ENCODE measurements at places on chromosomes 6 and 20. TPM values are rescaled to one million over a fixed set of nuclear protein-coding genes. Genes with fewer than 3 reads are reported as not detected.
A peak's percentile ranks its signal among the peaks of the same experiment; 100 is the strongest.

The SLC22A7 gene
- total RNA-seq: not detected

The DEFB132 gene
- total RNA-seq: not detected

The SULF2 gene
- total RNA-seq: 177 TPM

The BPIFA1 gene
- total RNA-seq: not detected

The KHDC1 gene
- 1.0 TPM for total RNA-seq

The F13A1 gene
- 56.8 TPM for total RNA-seq

The TAGAP gene
- total RNA-seq: 2.2 TPM

The RSPO3 gene
- total RNA-seq: 6.2 TPM

The TCF21 gene
- total RNA-seq: 2.3 TPM

The ABRACL gene
- 110 TPM for total RNA-seq

- DNase-seq: no peak
Measured at GRCh38 chr6:3119040-3119723, 671 bp downstream of the BPHL start.

DNA sequence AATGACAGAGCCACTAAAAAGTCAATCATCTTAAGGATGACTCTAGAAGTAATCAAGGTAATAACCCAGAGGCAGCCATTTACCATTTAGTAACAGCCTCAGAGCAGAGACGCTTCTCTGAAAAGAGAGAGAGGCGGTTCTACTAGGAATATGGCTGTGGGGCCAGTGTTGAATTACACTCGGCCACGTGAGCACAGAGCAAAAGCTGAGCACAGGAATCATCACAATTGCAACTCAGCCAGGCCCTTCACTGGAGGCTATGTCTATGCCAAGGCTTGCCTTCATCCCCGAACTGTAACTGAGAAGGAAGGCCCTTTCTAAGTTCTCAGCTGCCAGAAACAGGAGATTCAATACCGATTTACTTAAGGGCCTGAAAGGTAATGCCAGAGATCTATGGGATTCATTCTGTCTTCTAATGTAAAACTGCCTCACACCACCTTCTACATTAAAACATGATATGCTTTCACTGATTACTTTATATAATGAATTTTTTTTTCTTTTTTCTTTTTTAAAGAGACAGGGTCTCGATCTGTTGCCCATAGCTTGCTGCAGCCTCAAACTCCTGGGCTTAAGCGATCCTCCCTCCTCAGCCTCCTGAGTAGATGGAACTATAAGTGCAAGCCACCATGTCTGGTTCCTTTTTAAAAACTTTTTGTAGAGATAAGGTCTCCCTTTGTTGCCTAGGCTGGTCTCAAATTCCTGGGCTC is 67.6 kb downstream of the NUDT3 start:
- DNase-seq: no peak

GRCh38 chr6:138383776-138384175 is 6.1 kb downstream of the SMIM28 start:
- DNase-seq: no peak

- DNase-seq: no peak
Measured at GRCh38 chr6:68013780-68014515, 621.1 kb upstream of the ADGRB3 start.

DNA sequence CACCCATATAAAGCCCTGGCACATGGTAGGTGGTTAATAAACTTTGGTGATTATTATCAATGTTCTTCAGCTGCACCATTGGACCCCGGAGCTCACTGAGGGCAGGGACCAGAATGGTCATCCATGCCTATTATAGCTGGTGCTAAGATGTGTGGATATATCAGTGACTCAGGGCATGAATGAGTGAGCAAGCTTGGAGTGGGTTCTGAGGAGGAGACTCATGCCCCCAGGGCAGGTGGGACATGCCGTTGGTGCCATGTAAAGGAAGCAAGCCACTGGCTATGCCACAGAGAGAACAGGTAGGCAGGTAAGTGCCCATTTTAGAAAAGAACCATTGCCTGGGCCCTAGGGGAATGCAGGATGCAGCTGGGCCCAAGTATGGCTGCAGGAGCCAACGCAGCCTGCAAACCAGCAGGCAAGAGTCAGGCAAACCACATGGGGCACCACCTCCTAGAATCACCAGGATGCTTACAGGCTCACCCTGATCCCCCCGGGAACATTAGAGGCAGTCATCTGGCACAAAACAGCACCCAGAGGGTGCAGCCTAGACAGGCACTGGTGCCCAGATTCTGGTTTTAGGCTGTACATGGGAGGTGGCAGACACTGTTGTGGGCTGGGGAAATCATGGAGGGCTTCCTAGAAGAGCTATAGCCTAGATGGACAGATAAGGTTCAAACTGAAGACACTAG is 23.5 kb downstream of the PLAGL2 start:
- DNase-seq: no peak

DNA sequence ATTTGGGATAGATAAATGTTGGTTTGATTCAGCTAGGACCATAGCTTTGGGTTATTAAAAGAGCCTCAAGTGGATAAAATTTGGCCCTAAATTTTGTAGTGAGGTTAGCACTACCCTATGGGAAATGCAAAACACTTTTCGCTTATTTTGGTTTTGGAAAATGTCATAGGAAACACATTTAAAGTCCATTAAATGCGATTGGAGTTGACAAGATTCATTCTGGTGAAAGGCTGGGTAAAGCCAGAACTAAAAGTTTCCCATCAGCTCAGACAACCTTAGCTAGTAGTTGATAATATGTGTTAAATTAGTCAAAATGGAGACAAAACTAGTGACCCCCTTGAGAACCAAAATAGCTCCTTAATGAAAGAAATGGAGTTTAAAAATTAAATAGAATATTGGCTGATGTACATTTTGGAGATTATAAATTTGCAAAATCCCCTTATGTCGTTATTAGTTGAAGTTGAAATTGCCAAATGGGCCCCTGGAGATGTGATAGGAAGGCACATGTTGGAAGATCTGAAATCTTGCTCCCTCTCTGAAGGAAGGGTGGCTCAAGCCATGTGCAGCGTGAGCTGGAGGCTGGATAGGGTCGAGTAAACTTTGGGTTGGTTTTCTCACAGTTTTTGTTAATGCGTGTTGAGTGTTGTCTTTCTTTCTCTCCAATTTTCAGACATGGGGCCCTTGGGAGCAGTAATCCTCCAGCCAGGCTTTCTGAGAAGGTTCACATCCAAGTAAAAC is 72.8 kb downstream of the CD83 start:
- no peak for DNase-seq

- DNase-seq: no peak
Measured at GRCh38 chr6:133757335-133757734, 131.6 kb upstream of the TCF21 start.

GRCh38 chr6:11814819-11815218 is 36.2 kb upstream of the ADTRP start:
- no peak for DNase-seq

- no peak for DNase-seq
Measured at GRCh38 chr20:20393207-20394120, 25.6 kb downstream of the INSM1 start.

DNA sequence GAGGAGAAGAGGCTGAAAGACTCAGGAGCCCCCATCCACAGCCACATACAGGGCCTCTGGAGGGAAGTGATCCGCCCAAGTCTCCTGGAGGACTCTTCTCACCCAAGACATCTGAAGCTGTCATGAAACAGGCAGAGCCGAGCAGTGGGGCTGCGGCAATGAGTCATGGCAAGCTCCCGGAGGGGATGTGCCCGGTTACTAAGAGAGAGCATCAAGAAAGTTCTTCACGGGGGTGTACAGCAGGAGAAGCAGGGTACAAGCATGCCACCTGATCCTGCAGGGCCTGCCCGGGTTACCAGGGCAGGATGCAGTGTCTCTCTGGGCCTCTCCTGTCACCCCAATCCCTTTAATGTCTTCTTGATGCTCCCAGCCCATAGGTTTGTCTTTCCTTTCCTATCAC is 21.1 kb downstream of the TRIM26 start:
- no peak for DNase-seq

- no peak for DNase-seq
Measured at GRCh38 chr6:142740449-142740848, 204.5 kb downstream of the HIVEP2 start.

GRCh38 chr6:115908906-115909559 is 151.7 kb downstream of the FRK start:
- no peak for DNase-seq

- no peak for DNase-seq
Measured at GRCh38 chr6:53796791-53797190, 2.0 kb downstream of the LRRC1 start.

GRCh38 chr6:56724455-56724854 is 81.8 kb upstream of the DST start:
- no peak for DNase-seq

GRCh38 chr6:160971171-160971570 is 20.4 kb upstream of the MAP3K4 start:
- DNase-seq: no peak

GRCh38 chr20:36854348-36855240 is 21.3 kb upstream of the TLDC2 start:
- DNase-seq: peak; percentile 62

DNA sequence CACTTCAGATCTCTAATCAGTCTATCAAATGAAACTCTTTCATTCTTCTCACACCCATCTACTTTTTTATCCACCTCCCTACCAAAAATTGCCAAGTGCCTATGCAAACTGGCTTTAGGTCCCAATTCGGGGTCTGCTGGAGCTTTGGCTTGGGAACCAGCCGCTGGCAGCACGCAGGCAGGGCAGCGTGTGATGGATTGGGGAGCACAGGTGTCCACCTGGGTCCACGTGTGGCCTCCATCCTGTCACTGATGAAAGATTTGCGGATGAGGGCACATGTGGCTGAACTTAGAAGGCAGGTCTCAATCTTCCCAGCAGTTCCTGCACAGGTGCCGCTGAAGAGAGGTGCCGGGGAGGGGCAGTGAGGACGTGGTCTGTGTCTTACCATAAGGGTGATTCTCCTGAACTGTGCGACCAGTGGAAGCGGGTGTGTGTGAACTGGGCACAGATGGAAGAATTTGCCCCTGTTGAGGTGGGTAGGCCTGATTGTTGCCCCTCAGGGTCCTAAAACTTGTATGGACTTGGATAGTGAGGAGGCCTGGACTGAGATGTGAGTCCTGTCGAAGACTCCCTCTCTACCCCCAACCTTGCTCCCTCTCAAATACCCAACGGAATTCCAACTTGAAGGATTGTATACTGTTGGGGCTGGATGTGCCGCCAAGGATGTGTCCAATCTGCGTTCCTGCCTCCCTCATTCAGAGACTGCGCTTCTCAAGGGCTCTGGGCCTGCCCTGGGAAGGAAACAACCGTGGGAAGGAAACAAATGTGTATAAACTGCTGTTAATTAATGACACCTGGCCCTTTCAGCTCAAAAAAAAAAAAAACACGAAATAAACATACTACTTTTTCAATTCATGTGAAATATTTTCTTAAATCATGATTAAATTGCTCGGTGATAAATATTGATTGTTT is 18.4 kb upstream of the RAET1L start:
- DNase-seq: no peak

DNA sequence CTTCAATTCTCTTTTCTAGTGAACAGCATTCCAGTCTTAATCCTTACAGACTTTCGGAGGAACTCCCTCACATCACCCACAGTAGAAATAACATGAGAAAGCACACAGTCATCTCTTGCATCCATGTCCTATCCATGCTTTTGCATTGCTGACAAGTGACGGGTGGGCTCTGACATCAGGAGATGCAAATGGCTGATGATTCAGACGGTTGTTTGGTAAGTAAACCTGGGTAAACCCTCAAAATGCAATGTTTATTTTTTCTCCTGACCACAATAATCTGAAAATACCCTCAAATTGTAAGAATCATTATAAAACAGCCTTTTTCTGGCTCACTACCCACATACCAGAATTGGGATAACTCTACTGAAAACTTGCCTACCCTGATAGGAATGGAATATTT is 792.0 kb downstream of the MAFB start:
- DNase-seq: no peak

- DNase-seq: no peak
Measured at GRCh38 chr20:2402271-2402980, 21.7 kb downstream of the TGM6 start.

DNA sequence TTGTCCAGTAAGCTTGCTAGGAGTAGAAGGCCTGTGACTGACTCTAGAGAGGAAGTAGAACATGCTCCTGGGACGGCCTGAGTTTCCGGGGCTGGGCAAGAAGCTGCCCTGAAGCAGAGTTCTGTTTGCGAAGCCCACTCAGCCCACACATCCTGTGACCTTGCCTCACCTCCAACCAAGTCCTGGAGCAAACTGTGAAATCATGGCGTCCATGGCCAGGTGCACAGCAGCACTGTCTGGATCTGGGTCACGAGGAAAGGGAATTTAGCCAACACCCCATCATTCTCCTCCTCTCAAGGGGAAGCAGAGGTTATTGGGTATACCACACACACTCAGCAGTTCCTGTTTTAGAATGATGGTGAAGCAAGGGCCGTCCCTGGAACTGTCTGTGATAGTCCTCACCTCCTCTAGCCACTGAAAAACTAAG is 87.5 kb downstream of the CRYBG1 start:
- DNase-seq: peak; percentile 38

DNA sequence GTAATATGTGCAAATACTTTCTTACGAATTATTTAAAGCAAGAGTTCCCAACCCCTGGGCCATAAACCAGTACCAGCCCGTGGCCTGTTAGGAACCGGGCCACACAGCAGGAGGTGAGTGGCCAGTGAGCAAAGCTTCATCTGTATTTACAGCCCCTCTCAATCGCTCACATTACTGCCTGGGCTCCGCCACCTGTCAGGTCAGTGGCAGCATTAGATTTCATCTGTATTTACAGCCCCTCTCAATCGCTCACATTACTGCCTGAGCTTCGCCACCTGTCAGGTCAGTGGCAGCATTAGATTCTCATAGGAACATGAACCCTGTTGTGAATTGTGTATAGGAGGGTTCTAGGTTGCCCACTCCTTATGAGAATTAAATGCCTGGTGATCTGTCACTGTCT is 142.0 kb downstream of the RNASET2 start:
- no peak for DNase-seq

DNA sequence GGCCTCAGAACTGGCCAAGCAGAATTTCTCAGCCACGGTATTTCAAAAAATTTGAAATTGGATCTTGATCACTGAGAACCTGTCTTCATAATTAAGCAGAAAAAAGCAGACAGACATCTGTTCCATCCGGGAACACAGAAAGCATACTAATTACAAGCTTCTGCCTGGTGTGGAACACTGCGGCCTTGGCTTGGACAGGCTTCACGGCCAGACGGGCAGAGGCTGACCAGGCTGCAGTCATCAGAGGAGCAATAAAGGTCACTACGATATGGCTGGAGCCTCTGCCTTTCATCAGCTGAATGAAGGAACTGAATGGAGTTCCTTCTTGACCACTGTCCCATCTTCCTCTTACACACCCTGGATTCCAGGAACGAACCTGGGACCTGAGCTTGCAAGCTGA is 3.9 kb upstream of the NRSN1 start:
- no peak for DNase-seq

GRCh38 chr6:7100753-7101081 is 7.0 kb upstream of the RREB1 start:
- DNase-seq: no peak

GRCh38 chr20:7695051-7695495 is 245.2 kb downstream of the HAO1 start:
- DNase-seq: no peak

- DNase-seq: peak; percentile 31
Measured at GRCh38 chr20:56628015-56628872, 862 bp upstream of the TFAP2C start.
